ENCODE measurements at places on chromosomes 16 and 17.

GRCh38 chr17:30832438-30833124, 815 bp downstream of the ATAD5 start:
- no peak for DNase-seq

GRCh38 chr16:4685292-4685691, 8.1 kb upstream of the NUDT16L1 start:
- no peak for DNase-seq

GRCh38 chr16:46621006-46621933, at the start of gene SHCBP1:
Gene SHCBP1 (minus strand): TSS chr16:46621379. CDS start chr16:46621359, 20 bp downstream.
- peak; percentile 47 for DNase-seq

DNA sequence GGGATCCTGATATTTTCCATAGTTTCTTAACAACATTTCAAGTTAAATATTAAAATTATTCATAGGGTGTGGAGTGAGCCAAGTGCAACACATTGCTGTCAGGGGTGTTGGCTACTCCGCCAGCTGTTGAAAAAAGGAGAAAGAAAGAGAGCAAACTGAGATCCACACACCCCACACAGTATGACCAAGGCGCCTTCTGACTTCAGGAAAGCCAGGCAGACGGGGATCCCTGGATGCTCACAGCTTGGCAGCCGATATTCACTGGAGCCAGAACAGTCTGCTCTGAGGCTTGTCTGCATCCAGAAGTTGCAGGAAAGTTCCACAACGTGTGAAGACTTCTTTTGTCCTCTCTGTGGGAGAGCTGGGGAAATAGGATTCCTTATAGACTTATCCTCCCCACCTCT, 9.3 kb downstream of the CHD9NB start:
- DNase-seq: no peak

DNA sequence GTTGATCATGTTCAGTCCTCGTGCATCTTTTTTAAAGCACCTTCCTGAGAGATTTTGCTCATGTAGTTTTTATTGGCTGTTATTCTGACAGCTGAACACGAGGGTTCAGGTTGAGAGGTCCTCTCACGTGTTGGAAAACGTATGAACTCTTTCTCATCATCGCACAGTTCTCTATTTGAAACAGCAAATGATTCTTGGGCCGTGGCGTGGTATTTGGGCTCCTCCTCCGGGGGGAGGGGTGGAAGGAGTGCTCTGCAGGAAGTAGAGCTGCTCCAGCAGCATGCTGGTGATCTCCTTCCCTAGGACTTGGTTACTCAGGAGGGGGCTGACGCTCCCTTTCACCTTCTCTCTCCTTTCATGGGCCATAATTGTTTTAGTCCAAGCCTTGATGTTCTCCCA, 70.4 kb downstream of the KSR1 start:
- no peak for DNase-seq

DNA sequence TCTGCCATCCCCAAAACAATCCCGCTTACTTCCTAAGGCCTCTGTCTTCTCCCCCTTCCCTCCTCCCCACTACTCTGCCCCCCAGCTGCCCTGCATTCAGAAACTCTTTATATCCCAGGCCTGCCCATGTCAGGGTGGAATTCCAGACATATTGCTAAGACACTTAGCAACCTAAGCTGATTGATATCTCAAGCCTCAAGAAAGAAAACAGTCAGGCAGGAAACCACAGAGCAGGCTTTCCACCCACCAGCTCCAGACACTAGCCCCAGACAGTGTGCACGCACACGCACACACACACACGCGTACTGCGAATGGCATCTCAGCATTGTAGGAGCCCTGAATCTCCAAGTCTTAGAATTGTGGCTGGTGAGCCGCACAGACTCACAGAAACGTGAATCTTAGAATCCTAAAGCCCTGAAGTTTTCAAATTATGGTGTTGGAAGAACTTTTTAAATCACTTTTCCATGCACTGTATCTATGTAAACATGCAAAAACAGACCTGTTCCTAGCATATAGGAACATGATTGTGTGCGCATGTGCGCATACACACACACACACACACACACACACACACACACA, 8.8 kb upstream of the LPCAT2 start:
- peak; percentile 99 for DNase-seq

DNA sequence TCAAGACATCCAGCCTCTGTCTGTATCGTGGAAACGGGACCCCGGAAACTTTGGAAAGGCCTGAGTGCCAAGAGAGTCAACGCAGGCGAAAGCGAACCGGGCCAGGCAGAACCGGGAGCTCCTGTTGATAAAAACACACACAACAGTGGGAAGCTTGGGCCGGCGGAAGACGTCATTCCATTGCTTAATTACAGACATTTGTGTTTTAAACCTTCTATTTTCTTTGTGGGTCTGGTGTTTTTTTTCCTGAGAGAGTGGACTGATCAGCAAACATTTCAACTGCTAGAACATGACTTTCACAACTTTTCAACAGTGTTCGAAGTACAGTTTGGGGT, 878 bp upstream of the RNF157 start:
- no peak for DNase-seq

DNA sequence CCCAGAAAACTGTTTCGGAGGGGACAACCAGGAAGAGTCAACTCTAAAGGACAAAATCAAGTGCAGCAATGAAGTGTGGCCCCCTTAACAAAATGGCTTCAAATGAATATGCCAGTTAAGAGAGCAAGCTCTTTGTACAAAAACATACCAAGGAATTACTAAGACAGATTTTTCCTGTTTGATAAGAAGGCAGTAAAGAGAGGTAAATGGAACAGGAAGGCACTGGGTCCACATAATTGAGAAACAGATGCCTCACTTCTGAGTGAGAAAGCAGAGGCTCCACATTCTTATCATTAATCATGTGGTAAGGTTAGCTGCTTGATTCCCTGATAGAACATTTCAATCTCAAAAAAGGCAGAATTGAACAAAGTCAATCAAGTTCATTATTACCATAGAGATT, 44.9 kb downstream of the MBTD1 start:
- DNase-seq: no peak

DNA sequence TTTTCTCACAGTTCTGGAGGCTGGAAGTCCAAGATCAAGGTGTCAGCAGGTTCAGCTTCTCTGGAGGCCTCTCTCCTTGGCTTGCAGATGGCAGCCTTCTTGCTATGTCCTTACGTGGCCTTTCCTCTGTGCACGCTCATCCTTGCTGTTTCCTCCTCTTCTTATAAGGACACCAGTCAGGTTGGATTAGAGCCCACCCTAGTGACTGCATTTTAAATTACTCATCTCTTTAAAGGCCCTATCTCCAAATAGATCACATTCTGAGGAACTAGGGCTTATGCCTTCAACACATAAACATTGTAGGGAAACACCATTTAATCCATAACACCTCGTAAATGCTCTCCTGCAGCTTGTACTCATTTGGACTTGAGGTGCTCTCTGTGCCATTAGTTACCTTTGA, 36.3 kb downstream of the DHRS7C start:
- DNase-seq: no peak

DNA sequence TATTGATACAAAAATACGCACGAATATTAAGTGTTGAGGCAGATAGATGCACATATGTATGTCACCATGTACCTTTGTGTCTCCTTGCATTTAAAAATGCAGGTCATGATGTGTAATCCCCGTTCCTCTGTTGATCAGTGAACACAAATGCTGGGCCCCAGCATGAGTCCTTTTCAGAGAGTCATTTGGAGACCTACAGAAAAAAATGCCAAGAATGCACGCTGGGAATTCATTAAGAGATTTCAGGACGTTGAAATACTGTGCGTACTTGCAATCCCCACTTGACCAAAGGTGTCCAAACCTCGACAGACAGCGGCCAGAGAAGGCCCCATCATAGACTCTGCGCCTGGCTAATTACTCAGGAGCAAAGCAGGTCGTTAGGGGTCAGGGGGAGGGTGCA, 496.0 kb downstream of the MAF start:
- no peak for DNase-seq

- no peak for DNase-seq
These were observed 50.3 kb upstream of the BRD7 start for GRCh38 chr16:50419116-50419515.

- DNase-seq: no peak
These were observed 23.2 kb upstream of the CCL22 start for GRCh38 chr16:57335366-57335765.

DNA sequence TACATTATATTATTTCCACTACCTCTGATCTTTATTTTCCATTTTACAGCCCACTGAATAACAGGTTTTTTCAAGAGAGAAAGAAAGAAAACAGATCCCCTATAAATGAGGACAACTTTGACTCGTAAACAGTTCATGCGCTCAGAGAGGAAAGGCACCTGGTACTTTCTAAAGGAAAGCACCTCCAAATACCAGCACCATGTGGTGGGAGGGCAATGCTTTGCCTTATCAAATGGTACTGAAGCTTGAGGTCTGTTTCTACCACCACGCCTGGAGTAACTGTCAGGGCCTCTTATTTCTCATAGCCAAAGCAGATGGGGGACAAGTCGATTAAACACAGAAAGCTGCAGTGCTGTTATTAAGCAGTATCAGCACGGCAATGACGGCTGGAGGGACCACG, 510.3 kb upstream of the ZFHX3 start:
- DNase-seq: no peak

DNA sequence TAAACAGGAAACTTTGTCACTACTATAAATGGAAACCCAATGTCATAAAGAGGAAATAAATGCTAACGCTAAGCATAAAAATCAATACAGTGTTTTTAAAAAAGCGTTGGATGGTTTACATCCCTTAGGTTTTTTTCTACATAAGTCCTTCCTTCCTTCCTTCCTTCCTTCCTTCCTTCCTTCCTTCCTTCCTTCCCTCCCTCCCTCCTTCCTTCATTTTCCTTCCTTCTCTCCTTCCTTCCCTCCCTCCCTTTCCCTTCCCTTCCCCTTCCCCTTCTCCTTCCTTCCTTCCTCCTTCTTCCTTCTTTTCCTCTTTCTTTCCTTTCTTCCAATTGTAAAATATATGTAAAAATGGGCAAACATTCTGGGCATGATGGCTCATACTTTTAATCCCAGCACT, 108.3 kb downstream of the HAPSTR1 start:
- no peak for DNase-seq

DNA sequence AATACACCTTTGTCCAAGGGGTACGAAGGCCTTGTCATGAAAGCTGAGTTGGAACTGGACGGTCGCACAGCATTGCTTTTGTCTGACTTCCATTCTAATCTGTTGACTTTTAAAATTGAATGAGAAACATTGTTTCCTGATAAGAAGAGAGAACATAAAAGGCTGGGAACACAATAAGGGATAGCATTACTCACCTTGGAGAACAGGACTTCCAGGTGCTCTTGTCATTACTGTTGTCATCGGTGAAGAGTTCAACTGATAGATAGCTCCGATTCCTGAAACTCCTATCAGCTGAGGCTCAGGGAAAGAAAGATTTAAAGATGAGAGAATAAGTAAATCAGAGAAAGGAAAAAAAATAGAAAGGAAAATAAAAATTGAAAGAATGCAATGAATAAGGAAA, 351.1 kb downstream of the KCNJ2 start:
- no peak for DNase-seq

GRCh38 chr17:54536306-54536705, 364.3 kb upstream of the TOM1L1 start:
- DNase-seq: no peak

GRCh38 chr16:24098896-24099295, 157.2 kb upstream of the CACNG3 start:
- no peak for DNase-seq

GRCh38 chr16:84848986-84849634, 29.3 kb downstream of the CRISPLD2 start:
- no peak for DNase-seq

GRCh38 chr16:10880594-10881452, 3.8 kb downstream of the CIITA start:
- no peak for DNase-seq

- DNase-seq: no peak
These were observed 1.4 kb upstream of the TENT4B start for GRCh38 chr16:50151756-50152155.

DNA sequence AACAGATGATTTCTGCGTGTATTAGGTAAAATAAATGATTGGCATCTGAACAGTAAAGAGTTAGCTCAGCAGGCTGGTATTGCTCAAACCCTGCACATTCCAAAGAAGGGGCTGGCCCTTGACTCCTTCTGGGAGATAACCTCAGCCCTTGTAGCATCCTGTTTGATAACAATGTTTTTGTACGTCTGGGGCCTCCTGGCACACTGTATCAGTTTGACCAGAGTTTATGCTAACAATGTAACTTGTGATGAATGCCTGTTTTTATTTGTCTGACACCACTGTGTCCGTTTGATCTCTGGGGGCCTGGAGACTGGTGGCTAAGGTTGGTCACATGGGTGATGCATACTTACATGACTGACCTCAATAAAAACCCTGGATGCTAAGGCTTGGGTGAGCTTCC, 43.8 kb upstream of the NDRG4 start:
- no peak for DNase-seq

- DNase-seq: no peak
These were observed 833 bp downstream of the WSCD1 start for GRCh38 chr17:6070913-6071511.

DNA sequence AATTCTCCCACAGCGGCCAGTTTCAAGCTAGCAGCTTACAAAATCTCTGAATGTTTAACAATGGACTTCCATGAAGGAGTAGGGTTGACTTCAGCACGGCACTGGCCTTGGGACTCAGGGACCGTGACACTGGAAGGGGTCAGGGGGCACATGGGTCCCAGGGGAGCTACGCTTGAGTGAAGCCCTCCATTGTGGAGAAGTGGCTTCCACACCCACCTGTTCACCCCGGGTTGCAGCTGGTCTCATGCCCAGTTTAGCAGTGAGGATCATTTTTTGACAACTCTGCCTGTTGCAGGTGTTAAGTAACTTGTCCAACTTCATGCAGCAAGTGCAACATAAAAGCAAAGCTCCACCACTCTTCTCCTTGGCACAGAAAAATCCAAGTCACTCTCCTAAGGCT, 510.2 kb downstream of the CDH13 start:
- DNase-seq: no peak

GRCh38 chr16:73735954-73736353, 560.7 kb upstream of the PSMD7 start:
- no peak for DNase-seq

DNA sequence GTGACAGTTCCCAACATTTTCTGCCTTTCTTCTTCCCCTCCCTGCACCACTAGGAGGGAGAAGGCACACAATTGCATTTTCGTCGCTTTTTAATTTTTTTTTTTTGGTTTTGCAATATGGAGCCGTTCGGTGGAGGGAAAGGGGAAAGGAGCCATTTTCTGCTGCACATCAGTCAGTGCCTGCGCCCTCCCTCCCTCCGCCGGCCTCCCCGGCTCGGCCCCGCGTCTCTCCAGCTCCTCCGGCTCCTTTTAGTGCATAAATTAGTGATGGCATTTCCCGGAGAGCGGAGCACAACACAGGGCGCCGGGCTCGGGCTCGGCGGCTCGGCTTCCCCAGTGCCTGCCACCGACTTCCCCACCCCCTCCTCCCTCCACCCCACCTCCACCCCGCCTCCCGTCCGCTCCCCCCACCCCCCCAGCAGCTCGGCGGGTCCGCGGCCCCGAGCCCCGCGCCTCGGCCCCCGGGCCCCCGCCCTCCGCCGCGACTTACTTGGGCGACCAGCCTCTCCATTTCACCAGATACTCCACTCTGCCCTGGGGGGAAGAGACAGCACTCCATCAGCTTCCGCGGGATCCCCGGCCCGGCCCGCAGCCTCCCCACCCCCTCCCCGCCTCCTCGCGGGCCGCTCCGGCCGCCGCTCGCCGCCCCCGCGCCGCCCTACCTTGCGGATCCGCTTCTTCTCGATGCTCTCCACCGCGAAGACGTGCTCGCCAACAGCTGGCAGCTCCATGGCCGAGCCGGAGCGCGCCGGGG, 542 bp downstream of the CBX4 start:
- no peak for DNase-seq
